Stimulated activated CD4-positive, alpha-beta T cell treated with anti-CD3 and anti-CD28 coated beads, Interleukin-12 subunit alpha, Interleukin-12 subunit beta, amount 100 ng/mL, for 48 hours (primary cell): ENCODE measurements at places on chromosomes 12 and 14.

- DNase-seq: no peak
Measured at GRCh38 chr12:4701395-4702190, 18.6 kb upstream of the GALNT8 start.

- DNase-seq: no peak
Measured at GRCh38 chr14:23439107-23439835, 3.8 kb upstream of the MYH7 start.

- no peak for DNase-seq
Measured at GRCh38 chr12:6605421-6606330, 1.5 kb downstream of the CHD4 start.

DNA sequence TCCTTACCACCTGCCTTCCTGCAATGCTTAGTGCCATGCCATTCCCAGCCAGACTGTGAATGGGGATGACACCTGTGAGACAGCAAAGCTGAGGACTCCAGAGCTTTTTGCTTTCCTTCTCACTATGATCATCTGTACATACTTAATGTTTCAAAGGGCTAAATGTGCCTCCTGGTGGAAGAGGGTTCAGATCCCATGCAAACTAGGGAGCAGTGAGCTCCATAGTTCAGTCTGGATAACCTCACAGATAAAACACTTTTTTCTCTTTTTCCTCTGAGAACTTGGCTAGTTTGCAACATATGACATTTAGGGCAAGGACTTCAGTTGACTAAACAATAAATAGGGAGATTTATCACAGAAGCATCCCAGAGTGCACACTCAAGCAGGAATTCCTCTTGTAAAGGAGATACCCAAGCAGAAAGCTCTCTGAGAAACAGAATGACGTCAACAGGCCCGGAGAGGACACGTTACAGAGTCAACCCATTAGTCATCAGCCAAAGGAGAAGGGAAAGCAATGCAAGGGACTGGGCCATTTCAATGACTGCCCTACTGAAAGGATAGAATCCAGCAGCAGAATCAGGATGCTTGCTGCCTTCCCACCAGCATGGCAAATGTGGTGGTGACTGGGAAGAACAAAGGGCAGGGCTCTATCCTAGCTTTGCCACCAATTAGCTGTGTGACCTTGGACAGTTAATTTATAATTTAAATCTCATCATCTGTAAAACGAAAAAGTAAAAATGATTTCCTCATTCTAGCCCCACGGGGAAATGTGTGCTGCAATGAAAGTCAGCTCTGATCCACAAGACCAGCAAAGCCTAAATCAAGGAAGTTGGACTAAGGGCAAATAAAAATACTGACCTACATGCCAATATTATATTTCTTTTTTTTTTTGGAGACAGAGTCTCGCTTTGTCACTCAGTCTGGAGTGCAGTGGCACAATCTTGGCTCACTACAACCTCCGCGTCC, 80.8 kb upstream of the ACTN1 start:
- no peak for DNase-seq

DNA sequence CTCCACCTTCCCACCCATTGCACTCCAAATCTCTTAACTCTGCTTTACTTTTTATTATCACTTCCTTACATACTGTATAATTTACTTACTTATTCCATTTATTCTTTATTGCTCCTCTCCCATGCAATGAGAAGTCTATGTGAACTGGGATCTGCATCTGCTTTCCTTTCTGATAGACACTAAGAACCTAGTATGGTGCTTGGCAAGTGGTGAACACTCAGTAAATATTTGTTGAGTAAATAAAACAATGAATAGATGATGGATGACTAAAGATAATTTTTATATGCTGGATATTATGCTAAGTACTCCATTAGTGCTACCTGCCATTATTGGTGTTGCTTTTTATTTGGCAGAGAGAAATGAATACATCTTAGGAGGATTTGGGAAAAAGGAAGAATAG, 151.0 kb downstream of the TPH2 start:
- DNase-seq: no peak

GRCh38 chr14:69593018-69593677, 18.2 kb upstream of the SUSD6 start:
- DNase-seq: no peak

- DNase-seq: no peak
Measured at GRCh38 chr14:102902086-102902485, 20.4 kb upstream of the AMN start.

DNA sequence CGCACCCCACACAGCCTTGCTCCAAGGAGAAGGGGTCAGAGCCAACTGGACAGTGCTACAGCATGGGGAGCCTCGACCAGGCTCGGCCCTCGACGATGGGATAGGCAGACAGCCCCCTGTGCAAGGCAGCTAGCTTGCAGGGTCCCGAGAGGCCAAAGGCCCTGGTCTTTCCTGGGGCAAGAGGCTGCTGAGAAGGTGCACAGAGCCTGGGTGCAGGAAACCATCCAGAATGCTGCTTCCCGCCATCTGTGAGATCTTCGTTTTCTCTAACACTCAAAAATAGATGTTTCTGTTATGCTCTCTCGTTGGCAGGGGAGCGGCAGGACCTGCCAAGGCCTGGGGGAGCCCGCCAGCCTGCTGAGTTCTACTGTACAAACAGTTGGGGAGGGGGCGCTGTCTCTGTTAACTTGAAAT, 168.0 kb upstream of the RTL1 start:
- no peak for DNase-seq

GRCh38 chr12:75812271-75813018, 219.1 kb downstream of the PHLDA1 start:
- no peak for DNase-seq

- no peak for DNase-seq
Measured at GRCh38 chr14:77088219-77088618, 9.8 kb upstream of the CIPC start.

- no peak for DNase-seq
Measured at GRCh38 chr12:88805692-88806091, 225.4 kb upstream of the KITLG start.

DNA sequence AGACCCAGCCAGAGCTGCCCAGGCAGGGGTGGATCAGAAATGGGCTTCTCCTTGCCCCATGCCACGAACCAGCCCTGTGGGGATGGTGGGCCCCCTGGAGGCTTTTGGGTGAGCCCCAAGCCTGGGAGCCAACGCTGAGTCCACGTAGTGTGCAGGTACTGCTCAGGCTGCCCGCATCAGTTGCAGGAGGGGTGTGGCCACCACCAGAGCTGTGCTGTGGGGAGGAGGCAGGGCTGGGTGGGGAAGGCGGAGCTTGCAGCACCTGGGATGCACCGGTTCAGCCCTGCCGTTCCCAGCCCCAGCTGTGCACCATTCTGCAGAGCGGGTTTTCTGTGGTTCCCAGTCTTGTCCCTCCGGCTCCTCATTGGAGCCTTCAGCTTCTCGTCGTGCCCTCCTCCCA, 36.3 kb downstream of the IL31 start:
- no peak for DNase-seq

DNA sequence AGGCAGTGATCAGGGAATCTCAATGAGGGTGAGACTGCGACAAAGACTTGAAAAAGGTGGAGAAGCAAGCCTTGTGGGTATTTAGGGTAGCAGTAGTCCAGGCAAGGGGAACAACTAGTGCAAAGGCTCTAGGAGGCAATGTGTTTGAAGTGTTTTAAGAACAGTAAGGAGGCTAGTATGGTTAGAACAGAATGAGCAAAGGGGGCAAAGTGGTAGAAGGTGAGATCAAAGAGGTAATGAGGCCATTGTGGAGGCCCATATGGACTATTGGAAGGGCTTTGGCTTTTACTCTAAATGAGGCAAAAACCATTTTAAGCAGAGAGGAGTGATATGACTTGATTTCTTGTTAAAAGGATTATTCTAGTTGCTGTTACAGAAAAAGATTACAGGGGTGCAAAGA, 16.8 kb downstream of the HIF1A start:
- DNase-seq: no peak
